DMS 273 treated with DMSO at 0.1 percent for 48 hours (cell line): ENCODE measurements at places on chromosomes 5 and 9.

DNA sequence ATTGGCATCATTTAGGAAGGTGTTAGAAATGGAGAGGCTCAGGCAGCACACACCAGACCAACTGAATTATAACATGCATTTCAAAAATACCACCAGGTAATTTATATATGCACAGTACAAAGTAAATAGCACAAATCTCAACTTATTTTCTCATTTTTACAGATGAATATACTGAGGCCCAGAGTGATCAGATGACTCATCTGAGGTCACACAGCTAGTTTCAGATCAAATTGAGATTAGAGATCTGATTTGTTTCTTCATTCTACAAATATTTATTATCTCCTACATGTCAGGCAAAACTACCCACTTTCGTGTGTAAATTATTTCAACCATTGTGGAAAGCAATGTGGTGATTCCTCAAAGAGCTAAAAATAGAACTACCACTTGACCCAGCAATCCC, 507.1 kb downstream of the TLE4 start:
- no peak for DNase-seq

DNA sequence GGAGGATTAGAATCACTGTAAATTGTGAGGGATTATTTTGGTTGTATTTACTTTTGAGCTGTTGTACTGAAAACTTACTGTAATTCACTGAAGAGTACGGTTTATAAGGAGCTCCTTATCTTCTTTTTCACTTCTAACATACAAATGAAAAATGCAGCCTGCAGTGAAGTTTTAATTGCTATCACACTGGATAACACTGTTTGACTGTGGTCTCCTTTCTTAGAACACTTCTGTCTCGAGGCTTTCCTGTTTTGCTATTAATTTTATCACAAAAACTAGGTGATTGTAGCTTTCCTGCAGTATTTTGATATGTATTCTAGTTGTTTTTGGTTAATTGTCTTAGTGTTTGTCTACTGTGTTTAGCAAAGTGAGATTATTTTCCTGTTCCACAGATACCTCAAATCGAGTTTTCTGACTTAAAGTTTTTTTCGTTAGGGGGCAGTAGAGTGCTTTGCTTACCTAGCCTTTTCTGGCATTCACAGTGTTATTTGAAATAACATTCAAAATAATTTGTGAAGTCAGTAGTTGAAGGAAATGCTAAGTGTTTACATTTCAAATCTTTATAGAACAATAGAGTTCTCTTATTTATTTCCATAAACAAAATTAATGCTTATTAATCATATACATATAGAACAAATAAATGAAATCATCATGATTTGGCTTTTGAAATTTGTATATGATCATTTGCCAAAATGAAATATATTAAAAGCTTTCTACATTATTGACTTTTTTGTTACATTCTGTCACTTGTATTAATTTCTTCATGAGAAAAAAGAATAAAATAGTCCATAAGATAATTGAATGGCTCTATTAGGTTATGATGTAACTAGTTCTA, 52.9 kb downstream of the COMMD10 start:
- peak; percentile 35 for DNase-seq

- no peak for DNase-seq
Measured at GRCh38 chr5:134403951-134404350, 7.7 kb downstream of the CDKN2AIPNL start.

- DNase-seq, result no peak
Measured at GRCh38 chr9:91896097-91896496, 53.9 kb downstream of the ROR2 start.

- no peak for DNase-seq
Measured at GRCh38 chr9:119159386-119159785, 209.8 kb downstream of the BRINP1 start.

DNA sequence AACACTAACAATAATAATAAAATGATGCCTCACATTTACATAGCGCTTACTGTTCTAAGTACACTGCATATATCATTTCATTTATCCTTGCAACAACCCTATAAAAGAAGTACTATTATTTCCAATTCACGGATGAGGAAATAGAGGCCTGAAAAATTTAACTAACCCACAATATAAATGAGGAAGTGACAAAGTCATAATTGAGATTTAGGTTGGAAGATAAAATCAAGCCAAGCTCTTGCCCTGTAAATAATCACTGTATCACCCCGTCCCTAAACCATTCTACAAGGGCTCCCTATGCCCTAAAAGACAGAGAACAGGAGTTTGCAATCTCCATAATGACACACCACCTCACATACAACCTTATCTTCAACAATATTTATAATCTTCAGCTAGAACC, 49.6 kb downstream of the STRBP start:
- DNase-seq, result no peak

DNA sequence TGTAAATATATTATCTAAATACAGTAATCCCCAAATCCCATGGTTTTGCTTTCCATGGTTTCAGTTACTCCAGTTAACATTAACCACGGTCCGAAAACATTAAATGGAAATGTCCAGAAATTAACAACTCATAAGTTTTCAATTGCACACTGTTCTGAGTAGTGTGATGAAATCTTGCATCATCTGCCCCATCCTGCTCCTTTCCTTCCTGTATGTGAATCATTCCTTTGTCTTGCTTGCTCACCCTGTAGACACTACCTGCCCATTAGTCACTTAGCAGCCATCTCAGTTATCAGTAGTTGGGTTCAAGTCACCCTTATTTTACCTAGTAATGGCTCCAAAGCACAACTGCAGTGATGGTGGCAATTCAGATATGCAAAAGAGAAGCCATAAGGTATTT, 1568.5 kb upstream of the WWC1 start:
- no peak for DNase-seq
